ENCODE measurements at places on chromosomes 3 and 15. TPM values are rescaled to one million over a fixed set of nuclear protein-coding genes. Genes with fewer than 3 reads are reported as not detected.

- no peaks in the 10 kb centered on the region for H3K4me1 ChIP-seq
- no peak overlapping the region for H3K27ac ChIP-seq
Measured at GRCh38 chr3:144181062-144181461, 209.4 kb downstream of the DIPK2A start.

GRCh38 chr15:100834731-100835130, 44.9 kb upstream of the ALDH1A3 start:
- H3K4me1 ChIP-seq: no peaks in the 10 kb centered on the region
- H3K36me3 ChIP-seq: no peaks in the 10 kb centered on the region

Gene LRRIQ4
- 0.31 TPM for total RNA-seq

Gene LRRN1
- 208 TPM for total RNA-seq

- DNase-seq: no peak
- H3K27me3 ChIP-seq: peaks cover 47% of the 10 kb centered on the region
- no peaks in the 10 kb centered on the region for H3K36me3 ChIP-seq
- H3K4me3 ChIP-seq: no peak overlapping the region
- no peak overlapping the region for H3K27ac ChIP-seq
Measured at GRCh38 chr15:34714476-34715121, 40.2 kb downstream of the GJD2 start.

DNA sequence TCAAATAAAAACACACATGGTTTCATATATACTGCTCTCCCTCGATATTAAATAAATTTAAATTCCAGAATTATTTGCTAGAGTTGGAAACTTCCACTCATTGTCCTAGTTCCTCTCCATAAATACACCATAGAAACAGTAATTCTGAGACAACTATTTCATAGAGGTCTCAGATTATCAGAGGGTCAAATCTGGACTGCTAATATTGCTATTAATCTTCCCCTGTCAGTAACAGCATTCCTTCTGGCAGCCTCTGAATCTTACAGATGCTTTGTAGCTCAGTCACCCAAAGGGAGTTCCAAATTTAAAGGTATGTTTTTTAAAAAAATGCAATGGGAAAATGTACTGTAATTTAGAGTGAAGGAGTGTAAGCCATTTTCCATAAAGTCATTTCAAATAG, 428.8 kb downstream of the PYDC2 start:
- no peaks in the 10 kb centered on the region for H3K36me3 ChIP-seq
- peaks cover 16% of the 10 kb centered on the region for H3K4me1 ChIP-seq
- no peak overlapping the region for H3K27ac ChIP-seq
- H3K4me3 ChIP-seq: no peak overlapping the region

DNA sequence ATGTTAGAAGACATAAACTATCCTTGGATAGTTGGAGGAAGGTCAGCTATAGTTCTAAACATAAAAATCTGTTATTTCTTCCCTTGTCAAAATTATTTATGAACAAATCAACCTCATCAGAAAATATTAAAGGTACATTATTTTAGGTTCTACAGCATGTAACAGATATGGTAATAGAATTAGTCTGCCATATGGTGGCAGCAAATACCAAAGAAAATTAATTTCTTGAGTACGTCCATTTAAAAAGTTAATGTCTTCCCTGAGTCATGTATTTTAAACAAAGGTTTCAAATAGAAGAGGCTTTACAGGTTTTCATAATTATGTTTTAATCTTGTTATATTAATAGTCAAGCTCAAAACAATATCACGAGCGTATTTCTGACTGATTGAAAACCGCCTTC, 17.9 kb upstream of the ANKRD28 start:
- no peaks in the 10 kb centered on the region for H3K36me3 ChIP-seq
- H3K27ac ChIP-seq: no peak overlapping the region
- H3K4me1 ChIP-seq: no peaks in the 10 kb centered on the region

Gene CCRL2
- total RNA-seq: not detected

Gene NT5DC2
- 271 TPM for total RNA-seq

Measured in progenitor cell of endocrine pancreas (in vitro differentiated cells).